Right renal pelvis (tissue), 4 donors: ENCODE measurements at places on chromosomes 11 and 22.

DNA sequence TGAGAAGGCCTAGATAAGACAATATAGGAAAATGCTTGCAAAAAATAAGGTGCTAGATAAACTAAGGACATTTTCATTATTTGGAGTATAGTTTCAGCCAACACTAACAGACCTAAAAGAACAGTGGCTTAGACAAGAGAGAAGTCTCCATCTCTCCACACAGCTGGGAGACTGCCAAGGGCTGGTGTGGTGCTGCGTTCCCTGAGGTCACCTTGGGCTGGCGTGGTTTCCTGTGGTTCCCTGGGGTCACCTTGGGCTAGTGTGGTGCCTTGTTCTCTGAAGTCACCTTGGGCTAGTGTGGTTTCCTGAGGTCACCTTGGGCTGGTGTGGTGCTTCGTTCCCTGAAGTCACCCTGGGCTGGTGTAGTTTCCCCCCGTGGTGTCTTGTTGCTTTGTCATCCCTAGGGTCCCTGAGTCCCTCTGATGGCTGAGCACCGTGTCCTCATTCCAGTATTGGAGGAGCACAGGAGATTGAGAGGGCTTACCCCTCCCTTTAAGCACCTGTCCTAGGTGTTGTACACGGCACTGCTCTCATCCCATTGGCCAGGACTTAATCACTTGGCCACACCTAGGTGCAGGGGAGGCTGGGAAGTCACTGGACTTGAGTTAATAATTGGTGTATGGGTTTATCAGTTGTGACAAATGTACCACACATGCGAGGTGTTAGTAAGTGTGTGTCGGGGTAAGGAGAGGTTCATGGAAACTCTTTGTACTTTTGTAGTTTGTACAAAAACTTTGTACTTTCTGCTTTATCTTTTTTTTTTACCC is 14.9 kb downstream of the SAMM50 start:
- DNase-seq: no peak

GRCh38 chr11:62359475-62359874 is 22.2 kb downstream of the ASRGL1 start:
- no peak for DNase-seq

DNA sequence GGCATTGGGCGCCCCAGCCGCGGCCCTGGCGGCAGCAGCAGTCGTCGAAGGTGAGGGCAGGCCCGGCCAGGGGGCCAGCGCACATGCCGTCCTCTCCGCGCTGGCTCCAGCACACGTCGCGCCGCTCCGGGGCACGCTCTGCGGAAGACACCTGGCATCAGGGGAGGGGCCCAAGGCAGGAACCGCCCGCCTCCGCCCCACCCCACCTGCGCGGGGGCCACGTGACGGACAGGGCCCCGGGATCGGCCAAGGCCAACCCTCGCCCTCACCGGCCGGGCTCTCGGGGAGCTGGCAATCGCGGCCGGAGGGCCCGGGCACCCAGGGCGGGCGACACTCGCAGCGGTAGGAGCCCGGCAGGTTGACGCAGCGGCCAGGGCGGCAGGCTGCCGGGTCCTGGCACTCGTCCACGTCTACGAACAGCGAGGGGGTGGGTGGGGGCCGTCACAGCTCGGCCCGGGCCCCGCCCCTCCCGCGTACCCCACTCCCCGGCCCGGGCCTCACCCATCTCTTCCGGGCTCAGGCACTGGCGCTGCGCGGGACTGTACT is 14.9 kb downstream of the SCYL1 start:
- no peak for DNase-seq

- no peak for DNase-seq
Measured at GRCh38 chr11:129048911-129049310, 106.2 kb upstream of the TP53AIP1 start.

GRCh38 chr11:61797263-61797944 is 4.7 kb downstream of the FEN1 start:
- DNase-seq: no peak

DNA sequence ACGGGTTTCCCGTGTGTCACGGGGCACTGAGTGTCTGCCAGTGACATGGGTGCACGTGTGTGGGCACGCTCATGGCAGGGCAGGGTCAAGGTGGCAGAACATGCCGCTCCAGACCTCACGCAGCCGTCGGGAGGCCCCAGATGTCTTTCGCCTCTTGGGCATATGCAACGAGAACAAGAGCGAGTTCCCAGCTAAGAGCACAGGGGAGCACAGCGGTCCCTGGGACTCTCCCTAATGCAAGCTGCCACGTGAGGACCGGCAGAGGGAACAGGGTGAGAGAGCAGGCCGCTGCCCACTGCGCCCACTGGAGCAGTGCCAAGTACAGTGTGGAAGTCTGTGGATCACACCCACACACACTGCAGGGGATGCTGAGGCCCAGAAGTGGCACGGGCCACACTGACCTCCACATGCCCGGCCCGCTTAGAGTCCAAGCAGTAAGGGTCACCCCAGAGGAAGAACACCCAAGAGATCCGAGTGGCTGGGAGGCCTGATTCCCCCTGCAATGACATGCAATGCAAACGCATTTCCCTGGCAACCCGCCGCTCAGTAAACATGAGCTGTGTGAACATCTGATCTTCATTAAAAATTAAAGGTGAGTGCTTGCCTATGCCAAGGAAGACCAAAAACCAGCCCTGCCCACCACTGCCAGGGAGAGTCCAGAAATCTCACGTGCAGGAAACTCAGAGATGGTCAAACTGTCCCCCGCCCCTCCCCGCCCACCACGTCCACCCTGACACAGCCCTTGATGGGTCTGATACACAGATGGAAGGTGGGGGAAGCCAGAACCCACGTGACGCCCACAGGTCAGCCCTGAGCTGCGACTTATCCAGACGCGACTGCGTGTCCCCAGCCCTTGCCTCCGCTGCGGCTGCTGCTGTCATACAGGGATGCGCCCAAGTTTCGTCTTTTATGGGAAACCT is 11.7 kb downstream of the CERK start:
- DNase-seq: no peak

DNA sequence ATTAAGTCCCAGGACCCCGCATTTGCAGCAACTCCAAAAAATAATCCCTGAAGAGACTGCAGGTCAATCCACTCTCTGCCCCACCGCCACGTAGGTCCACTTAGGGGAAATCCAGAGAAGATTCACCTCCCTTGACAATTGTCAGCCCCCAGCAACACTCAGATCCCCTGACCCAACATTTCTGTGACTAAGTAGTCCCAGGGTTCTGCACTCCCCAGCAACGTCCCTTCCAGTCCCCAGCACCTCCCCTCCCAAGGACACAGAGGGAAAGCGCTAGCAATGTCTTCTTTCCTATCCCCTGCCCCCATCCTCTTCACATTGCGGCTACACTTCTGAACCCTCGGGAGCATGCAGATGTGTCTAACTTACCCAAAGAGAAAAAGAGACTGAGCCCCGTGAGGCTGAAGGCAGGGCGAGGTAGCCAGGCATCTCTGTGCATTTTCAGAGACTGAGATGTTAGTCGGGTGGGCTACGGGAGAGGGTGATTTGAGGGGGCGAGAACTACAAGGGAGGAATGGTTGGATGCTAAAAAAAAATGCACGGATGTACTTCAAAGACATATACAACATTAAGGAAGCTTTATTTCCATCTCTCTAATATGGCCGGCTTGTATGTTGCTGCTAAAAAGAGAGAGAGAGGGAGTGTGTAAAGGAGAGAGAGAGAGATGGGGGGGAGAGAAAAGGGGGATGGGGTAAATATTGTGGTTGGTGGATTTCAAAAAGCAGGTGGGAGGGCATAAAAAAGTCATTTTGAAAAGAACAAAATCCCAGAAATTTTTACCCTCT is at the start of gene SCN2B:
TSS of gene SCN2B (minus strand) at position 647 of the 785 bp plus-strand sequence. CDS start at position 439, 208 bp downstream.
- no peak for DNase-seq

- DNase-seq: no peak
Measured at GRCh38 chr11:125344846-125345420, 151.1 kb downstream of the FEZ1 start.

GRCh38 chr22:46104881-46105493 is 45.3 kb upstream of the PPARA start:
- DNase-seq: no peak

DNA sequence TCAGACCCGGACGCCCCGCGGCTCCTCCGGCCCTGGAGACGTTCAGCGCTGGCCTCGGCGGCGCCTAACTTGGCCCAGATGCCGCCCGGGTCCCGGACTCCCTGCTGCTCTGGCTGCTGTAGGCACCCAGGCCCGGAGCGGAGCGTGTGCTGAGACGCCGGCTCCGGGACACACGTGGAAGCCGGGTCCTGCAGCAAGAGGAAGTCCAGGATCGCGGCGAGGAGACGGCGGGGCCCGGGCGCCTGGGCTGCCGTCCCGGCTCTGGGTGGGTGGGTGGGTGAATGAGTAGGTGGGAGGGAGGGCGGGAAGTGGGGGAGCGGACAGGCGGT is 223 bp downstream of the WT1 start:
- no peak for DNase-seq
